ENCODE measurements at places on chromosomes 12 and 14.

DNA sequence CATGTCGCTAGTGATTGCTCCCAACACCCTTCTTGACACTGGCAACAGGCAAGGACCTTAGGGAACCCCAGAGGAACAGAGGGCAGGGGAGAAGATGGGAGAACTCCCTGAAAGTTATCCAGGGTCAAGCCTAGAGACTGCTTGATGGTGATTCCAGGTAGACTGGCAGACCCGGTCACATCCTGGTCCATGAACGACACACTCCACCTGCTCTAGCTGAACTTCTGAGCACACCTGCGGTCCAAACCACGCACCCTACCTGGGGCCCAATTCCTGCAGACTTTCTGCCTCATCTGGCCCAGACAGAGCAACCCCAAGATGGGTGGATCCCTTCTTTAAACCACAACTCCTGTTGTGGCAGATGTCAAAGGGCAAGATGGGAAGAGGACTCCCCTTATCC lies 34.2 kb downstream of the NCKAP5L start:
- DNase-seq, result no peak

DNA sequence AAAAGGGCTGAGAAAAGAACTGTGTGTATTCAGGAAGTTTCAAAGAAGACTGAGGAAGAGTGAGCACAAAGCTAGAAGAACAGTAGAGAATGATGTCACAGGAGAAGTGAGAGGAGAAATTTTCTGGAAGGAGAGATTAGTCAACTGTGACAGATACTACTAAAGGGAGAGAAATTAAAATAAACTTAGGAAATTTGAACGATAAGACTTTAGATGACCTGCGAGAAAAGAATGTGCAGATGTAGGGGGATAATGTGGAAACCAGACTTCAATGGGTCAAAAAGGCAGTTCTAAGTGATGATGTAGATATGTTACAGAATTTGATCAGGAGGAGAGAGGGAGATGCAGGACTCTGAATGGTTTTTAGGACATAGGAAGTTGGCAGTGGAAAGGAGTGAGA lies 287.4 kb downstream of the SYT1 start:
- DNase-seq, result no peak

DNA sequence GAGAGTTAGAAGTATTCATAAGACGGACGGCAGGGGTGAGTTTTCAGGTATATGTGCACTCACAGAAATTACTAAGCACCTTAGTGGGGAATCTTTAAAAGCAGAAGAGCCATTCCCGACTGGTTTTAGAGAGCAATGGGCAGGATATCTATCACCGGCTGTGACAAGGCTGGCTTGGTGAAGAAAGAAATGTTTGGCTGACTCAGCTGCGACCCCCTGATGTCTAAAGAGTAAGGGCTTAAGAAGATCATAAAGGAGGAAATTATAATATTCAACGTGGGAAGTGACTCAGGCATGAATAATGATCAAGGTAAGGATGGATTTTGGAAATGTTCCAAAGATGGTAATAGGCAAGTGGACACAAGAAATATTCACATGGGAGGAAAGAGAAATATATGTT lies 407.6 kb downstream of the TMEM132D start:
- DNase-seq, result no peak

- DNase-seq, result no peak
Measured at GRCh38 chr14:103989034-103989433, 46.7 kb upstream of the RD3L start.

- DNase-seq, result peak; percentile 90
Measured at GRCh38 chr12:47812797-47813510, 6.7 kb downstream of the HDAC7 start.

GRCh38 chr12:106254724-106255123 lies 6.9 kb upstream of the CKAP4 start:
- DNase-seq, result no peak

GRCh38 chr14:68426661-68427549 lies 366.0 kb downstream of the ZFP36L1 start:
- DNase-seq, result no peak

DNA sequence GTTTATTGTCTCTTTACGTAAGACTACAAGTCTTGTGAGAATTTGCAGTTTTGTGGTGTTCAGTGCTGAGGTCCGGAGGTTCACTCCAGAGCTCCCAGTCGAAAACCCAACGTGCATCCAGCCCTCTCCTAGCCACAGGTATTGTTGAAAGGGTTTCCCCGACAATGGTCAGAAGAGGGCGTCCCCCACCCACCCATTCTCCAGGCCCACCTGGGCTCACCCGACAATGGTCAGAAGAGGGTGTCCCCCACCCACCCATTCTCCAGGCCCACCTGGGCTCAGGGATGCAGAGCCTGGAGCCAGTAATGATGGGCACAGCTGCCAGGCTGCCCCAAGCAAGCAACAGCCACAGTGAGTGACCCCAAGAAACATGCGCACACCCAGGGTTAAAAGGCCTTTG lies 126.8 kb upstream of the EVL start:
- no peak for DNase-seq

- no peak for DNase-seq
Measured at GRCh38 chr12:117292688-117293087, 68.7 kb downstream of the NOS1 start.

GRCh38 chr12:26369588-26369987 lies 174.2 kb downstream of the SSPN start:
- DNase-seq, result peak; percentile 66

GRCh38 chr12:1680804-1681492 lies 9.9 kb upstream of the ADIPOR2 start:
- DNase-seq, result no peak

- no peak for DNase-seq
Measured at GRCh38 chr14:106843951-106844483, 1317.6 kb downstream of the TMEM121 start.

- no peak for DNase-seq
Measured at GRCh38 chr12:15855646-15856045, 26.5 kb upstream of the STRAP start.

GRCh38 chr14:24058260-24058950 lies 6.6 kb downstream of the CARMIL3 start:
- peak; percentile 66 for DNase-seq

GRCh38 chr14:22814941-22815713 lies at the start of gene SLC7A7:
TSS of gene SLC7A7 (minus strand) at chr14:22815435. CDS start at chr14:22813398, 2,037 bp downstream.
- no peak for DNase-seq

- DNase-seq, result no peak
Measured at GRCh38 chr12:8667270-8667669, 4.6 kb upstream of the MFAP5 start.

DNA sequence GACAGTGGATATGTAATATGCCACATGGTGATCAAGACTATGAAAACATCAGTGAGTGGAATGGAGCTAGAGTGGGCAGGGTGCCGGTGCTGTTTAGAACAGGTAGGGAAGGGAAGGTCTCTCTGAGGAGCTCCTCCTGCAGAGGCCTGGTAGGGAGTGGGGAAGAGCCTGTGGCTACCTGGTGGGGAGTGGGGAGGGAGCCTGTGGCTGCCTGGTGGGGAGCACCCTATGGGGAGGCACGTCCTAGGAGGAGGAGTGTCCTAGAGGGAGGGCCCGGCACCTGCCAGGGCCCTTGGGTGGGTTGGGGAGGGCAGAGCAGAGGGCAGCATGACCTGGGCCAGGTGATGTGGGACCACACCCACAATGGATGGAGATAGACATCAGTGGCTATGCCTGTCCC lies 122.6 kb downstream of the ADGRD1 start:
- no peak for DNase-seq

- no peak for DNase-seq
Measured at GRCh38 chr14:34457186-34457585, 4.9 kb downstream of the SPTSSA start.

DNA sequence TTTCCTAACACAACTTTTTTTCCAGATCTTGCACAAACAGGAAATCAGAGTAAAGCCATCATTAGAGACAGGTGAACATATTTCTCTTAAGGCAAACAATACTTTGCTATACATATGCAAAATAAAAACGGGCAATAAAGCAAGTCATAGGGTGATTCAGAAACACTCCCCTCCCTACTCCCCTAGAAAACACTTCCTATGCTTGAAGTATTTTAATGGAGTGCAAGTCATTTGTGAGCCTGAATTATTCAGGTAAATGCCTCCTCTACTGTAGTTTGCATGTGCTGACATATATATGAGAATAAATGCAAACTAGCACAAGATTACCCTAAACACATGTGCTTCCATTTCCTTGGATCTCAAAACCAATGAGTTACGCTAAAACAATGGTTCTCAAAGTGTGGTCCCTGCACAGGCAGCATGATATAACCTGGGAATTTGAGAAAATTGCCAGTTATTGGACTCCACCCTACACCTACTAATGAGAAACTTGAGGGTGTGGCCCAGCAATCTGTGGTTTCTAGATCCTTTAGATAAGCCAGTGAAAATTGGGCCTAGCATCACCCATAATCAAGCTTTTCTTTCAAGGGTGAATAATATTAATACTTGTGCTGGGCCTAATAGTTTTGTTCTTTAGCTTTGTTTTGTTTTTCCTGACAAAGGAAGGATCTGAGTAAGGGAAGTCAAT lies 159.7 kb upstream of the BMP4 start:
- DNase-seq, result no peak

- DNase-seq, result no peak
Measured at GRCh38 chr12:108313606-108314351, 25.3 kb downstream of the CMKLR1 start.

DNA sequence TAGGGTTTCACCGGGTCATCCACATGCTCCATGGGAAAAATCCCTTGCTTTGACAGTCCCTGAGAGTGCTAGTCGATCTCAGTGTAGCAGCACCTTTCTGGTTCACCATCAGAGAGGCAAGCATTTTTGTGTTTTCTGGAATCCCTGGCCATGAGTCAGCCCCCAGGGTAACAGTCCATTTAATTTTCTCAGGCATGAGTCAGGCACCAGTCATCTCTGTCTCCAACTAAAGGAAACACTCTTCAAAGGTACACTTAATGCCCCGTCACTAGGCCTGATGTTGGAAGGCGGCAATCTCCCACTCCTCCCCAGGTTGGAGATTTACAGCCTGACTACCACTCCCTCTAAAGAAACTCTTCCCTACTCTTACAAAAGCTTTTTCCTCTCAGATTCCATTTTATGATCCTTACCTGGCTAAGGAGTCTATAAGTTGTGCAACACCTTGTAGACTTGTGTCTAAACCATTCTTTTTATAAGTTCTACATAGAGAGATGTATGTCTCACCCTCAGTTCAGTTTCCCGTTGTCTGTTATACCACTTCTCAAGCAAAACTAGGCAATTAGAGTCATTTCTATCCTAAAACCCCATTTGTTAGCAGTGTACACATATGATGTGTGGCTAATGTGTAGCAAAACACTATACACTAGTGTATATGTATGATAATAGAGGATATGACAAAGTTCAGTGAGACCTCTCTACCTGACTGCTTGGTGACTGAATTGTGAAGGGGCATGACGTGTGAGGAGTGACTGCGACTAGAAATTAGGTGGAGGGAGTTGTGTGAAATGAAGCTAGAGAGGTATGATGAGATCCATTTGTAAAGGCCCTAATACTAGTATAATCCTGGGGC lies 24.6 kb downstream of the TMEM19 start:
- peak; percentile 47 for DNase-seq

DNA sequence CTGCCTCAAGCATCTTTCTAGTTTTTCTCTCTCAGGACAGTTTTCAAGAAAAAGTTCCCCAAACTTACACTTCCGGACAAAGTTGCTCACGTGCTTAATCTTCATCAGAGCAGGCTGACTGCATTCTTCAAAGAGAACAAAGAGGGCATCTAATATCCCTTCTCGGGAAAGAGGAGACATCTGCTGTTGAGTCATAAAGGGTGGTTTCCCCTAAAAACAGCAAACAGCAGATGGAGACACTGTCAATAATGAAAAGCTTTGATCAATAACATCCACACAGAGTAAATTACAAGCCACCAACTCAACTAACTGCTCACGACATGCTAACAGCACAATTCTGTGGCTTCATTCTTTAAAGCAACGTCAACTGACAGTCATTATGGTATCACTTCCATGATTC lies 8.1 kb downstream of the CIT start:
- no peak for DNase-seq

Data from H54 (cell line).